ENCODE measurements at places on chromosomes 16 and 17. TPM values are rescaled to one million over a fixed set of nuclear protein-coding genes. Genes with fewer than 3 reads are reported as not detected.

IL17C gene
- total RNA-seq = not detected

KRT16 gene
- total RNA-seq = not detected

CARD14 gene
- 0.50 TPM for total RNA-seq

KRT33A gene
- total RNA-seq = not detected

CMTM2 gene
- 0.29 TPM for total RNA-seq

MAP3K14 gene
- total RNA-seq = 31.6 TPM

SLC13A2 gene
- not detected for total RNA-seq

DNA sequence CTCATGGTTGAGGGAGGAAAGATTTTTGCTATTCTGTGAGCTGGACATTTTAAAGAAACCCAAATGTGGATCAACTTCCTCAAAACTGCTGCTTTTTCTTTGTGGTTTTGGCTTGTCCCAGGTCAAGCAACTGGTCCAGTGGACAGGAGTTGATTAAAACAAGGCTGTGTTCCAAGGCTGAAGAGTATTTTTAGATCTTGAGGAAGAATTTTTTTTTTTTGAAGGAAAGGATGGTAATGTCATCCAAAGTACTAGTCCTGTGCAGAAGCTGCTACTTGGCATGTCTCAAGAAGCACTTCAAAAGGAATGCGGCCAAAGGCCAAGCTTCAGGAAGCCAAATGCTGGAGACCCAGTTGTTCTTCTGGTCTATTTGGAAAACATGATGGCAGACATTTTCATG lies 8.0 kb upstream of the MYH2 start:
- no peaks in the 10 kb centered on the region for H3K4me1 ChIP-seq
- peaks cover 7% of the 10 kb centered on the region for H3K27me3 ChIP-seq
- H3K27ac ChIP-seq = no peak overlapping the region

GRCh38 chr16:82373976-82374375 lies 204.0 kb upstream of the MPHOSPH6 start:
- no peaks in the 10 kb centered on the region for H3K36me3 ChIP-seq
- H3K4me3 ChIP-seq = no peak overlapping the region
- H3K27me3 ChIP-seq = no peaks in the 10 kb centered on the region

GRCh38 chr17:55641676-55642081 lies 81.0 kb downstream of the TMEM100 start:
- H3K4me3 ChIP-seq = no peak overlapping the region
- H3K27ac ChIP-seq = no peak overlapping the region
- H3K27me3 ChIP-seq = peaks cover 8% of the 10 kb centered on the region
- H3K4me1 ChIP-seq = no peaks in the 10 kb centered on the region
- DNase-seq = peak; percentile 53

- no peak overlapping the region for H3K27ac ChIP-seq
- H3K36me3 ChIP-seq = peaks cover 4% of the 10 kb centered on the region
- no peaks in the 10 kb centered on the region for H3K27me3 ChIP-seq
- DNase-seq = no peak
- H3K4me1 ChIP-seq = peaks cover 18% of the 10 kb centered on the region
Measured at GRCh38 chr16:70398177-70398743, 40.6 kb downstream of the ST3GAL2 start.

DNA sequence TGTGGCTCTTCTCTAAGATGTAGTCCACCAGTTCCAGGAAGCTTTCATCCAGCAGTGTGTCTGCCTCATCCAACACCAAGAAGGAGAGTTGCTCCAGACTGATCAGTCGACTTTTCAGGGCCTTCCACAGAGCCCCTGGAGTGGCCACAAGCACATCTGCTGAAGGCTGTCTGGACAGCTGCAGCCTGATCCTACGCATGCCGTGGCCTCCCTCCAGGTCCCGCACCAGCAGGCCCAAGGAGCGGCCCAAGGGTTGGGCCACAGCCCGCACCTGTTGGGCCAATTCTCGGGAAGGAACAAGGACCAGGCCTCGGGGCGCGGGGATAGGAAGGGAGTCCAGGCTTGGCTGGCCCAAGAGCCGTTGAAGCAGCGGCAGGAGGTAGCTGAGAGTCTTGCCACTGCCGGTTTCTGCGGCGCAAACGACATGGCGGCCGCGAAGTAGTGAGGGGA lies 729 bp downstream of the DDX28 start:
- H3K27ac ChIP-seq = peak overlapping the region; percentile 96
- peaks cover 23% of the 10 kb centered on the region for H3K4me1 ChIP-seq
- no peak for DNase-seq
- no peaks in the 10 kb centered on the region for H3K27me3 ChIP-seq

DNA sequence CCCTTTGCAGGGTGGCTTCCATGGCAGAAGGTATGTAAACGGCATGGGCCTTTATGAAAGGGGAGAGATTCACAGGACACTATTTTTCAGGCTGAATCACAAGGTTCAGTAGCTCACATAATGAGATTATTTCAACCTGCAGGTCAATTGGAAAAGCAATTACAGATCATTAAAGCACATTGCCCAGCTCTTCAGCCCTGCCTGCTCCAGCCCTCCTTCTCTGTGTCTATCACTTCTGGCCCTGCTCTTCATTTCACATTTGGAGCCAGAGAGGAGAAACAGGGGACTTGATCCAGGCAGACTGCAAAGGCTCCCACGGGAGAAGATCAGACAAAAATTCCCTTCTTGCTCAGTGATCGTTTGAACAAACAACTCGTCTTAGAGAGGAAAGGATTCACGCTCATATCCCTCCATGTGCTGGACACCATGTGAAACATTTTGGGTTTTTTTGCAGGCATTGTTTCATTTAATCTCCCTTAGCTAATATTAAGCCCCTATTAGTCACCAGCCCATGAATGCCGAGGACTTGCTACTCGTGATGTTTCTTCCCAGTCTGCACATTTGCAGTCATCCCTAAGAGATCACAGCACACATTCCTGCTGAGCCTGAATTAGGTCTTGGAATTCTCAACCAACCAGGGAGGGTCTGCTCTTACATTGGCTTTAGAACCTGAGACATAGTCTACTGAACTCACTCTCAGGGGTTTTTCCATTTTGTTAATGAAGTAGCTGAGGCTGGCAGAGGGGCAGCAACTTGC lies 443.9 kb upstream of the CCL2 start:
- no peaks in the 10 kb centered on the region for H3K36me3 ChIP-seq
- H3K27ac ChIP-seq = no peak overlapping the region
- H3K4me1 ChIP-seq = no peaks in the 10 kb centered on the region
- DNase-seq = no peak
- no peak overlapping the region for H3K4me3 ChIP-seq

GRCh38 chr16:22035153-22035552 lies 27.2 kb downstream of the MOSMO start:
- no peak overlapping the region for H3K4me3 ChIP-seq
- H3K36me3 ChIP-seq = peaks cover 15% of the 10 kb centered on the region
- H3K27me3 ChIP-seq = no peaks in the 10 kb centered on the region
- peaks cover 26% of the 10 kb centered on the region for H3K4me1 ChIP-seq
- no peak for DNase-seq

DNA sequence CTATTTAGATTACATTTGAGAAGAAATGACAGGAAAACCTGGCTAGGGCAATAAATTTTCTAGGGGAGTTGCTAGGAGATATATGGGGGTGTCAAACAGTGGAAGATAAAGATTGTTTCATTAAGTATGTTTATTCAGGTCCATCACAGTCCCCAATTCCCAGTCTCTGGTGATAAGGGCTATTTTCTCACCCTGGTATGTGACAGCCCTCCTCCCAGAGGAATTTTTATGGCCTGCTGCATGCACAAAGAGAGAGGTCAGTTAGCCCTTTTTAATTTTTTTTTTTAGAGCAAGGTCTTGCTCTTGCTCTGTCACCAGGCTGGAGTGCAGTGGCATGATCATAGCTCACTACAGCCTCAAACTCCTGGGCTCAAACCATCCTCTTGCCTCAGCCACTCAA lies 53.6 kb upstream of the ATF7IP2 start:
- peaks cover 8% of the 10 kb centered on the region for H3K36me3 ChIP-seq
- no peak for DNase-seq
- H3K27me3 ChIP-seq = no peaks in the 10 kb centered on the region
- H3K4me1 ChIP-seq = peaks cover 41% of the 10 kb centered on the region
- no peak overlapping the region for H3K4me3 ChIP-seq

- no peak overlapping the region for H3K4me3 ChIP-seq
- no peaks in the 10 kb centered on the region for H3K27me3 ChIP-seq
- no peak for DNase-seq
- no peaks in the 10 kb centered on the region for H3K36me3 ChIP-seq
Measured at GRCh38 chr17:19487024-19487600, 46.5 kb upstream of the SLC47A1 start.

- no peak for DNase-seq
- H3K36me3 ChIP-seq = no peaks in the 10 kb centered on the region
- H3K27me3 ChIP-seq = peaks cover 85% of the 10 kb centered on the region
Measured at GRCh38 chr17:48751733-48752398, 23.3 kb upstream of the HOXB13 start.

DNA sequence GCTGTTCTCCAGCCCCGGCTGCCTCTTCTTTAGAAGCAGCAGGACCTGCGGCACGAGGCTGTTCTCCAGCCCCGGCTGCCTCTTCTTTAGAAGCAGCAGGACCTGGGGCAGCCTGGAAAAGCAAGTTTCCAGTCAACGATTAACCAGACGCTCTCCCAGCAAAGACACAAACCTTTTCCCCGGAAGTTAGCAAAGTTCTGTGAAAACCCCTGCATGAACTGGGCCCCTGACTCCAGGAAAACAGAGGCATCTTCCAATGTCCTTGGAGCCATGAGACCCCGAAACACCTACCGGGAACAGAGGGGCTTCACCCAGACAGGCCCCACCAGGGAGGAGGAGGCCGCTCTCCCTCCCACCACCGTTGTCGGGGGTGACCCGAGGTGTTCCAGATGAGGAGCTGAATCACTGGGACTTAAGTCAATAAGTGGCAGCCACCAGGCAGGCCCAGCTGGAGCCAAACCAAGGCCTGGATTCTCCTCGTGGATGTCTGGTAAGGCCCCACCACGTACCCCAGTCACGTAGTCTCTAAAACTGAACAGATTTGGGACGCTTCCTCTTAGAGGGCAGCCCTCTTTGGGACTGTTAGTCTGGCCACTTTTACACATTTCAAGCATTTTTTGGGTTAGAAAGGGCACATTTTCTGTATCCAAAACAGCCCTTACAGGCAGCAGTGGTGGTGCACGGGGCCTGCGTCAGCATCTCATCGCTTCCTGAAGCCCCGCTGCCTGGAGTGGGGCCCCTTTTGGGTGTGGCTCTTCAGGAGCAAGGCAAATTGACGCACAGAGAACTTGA lies at the start of gene RPH3AL:
TSS of gene RPH3AL (minus strand) at position 387 of the 792 bp plus-strand sequence. CDS start 25,264 bp downstream, outside the sequence.
- DNase-seq = no peak
- H3K4me3 ChIP-seq = no peak within 1 kb of the TSS
- peaks cover 2% of the 10 kb centered on the region for H3K36me3 ChIP-seq
- H3K27ac ChIP-seq = no peak within 1 kb of the TSS
- H3K27me3 ChIP-seq = no peaks in the 10 kb centered on the region

- H3K27me3 ChIP-seq = no peaks in the 10 kb centered on the region
- H3K4me3 ChIP-seq = no peak overlapping the region
- no peak overlapping the region for H3K27ac ChIP-seq
- H3K36me3 ChIP-seq = no peaks in the 10 kb centered on the region
Measured at GRCh38 chr16:87687126-87687910, 78.5 kb downstream of the KLHDC4 start.

DNA sequence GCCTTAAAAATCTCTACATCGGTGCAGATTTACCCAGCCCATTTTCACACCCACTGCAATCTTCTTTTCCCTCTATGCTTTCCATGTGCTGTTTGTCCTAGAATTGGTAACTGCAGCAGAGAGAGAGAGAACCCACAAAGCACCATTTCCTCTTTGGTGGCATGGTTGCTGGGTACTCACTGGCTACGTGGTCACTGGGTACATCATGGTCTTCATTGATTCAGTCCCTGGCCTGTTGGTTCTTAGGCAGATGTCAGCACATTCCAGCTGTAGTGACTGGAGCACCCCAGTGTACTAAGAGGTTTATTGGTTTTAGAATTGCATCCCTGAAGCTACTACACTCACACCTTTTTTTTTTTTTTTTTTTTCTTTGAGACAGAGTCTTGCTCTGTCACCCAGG lies 156.1 kb upstream of the CACNG5 start:
- no peak overlapping the region for H3K4me3 ChIP-seq
- H3K4me1 ChIP-seq = peaks cover 33% of the 10 kb centered on the region
- H3K27me3 ChIP-seq = no peaks in the 10 kb centered on the region
- H3K36me3 ChIP-seq = peaks cover 36% of the 10 kb centered on the region

GRCh38 chr16:85564277-85565051 lies 48.7 kb upstream of the GSE1 start:
- no peaks in the 10 kb centered on the region for H3K27me3 ChIP-seq
- DNase-seq = peak; percentile 83
- no peak overlapping the region for H3K4me3 ChIP-seq
- H3K27ac ChIP-seq = peak overlapping the region; percentile 18
- peaks cover 67% of the 10 kb centered on the region for H3K4me1 ChIP-seq
- H3K36me3 ChIP-seq = peaks cover 12% of the 10 kb centered on the region

GRCh38 chr16:28898266-28898665 lies 20.0 kb downstream of the ATP2A1 start:
- H3K27ac ChIP-seq = no peak overlapping the region
- H3K27me3 ChIP-seq = no peaks in the 10 kb centered on the region
- DNase-seq = no peak
- H3K4me1 ChIP-seq = peaks cover 4% of the 10 kb centered on the region

DNA sequence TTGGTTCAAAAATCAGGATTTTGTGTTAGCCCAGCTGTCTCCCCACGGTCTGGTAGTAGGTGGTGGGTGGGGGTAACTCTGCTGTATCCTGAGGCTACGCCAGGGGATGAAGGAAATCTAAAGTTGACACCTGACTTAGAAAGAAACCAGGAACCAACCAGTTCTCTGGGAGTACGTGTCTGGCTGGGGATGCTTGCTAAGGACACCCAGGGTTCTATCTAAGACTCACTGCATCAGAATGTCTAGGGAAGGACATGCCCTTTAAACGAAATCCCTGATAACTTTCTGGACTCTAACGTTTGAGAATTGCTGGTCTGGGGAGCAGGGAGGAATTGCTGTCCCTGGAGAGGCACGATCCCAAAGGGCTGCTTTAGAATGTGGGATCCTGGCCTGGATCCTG lies 39.2 kb upstream of the CES5A start:
- no peak overlapping the region for H3K4me3 ChIP-seq
- no peaks in the 10 kb centered on the region for H3K36me3 ChIP-seq
- peaks cover 8% of the 10 kb centered on the region for H3K27me3 ChIP-seq
- H3K4me1 ChIP-seq = no peaks in the 10 kb centered on the region
- no peak for DNase-seq

DNA sequence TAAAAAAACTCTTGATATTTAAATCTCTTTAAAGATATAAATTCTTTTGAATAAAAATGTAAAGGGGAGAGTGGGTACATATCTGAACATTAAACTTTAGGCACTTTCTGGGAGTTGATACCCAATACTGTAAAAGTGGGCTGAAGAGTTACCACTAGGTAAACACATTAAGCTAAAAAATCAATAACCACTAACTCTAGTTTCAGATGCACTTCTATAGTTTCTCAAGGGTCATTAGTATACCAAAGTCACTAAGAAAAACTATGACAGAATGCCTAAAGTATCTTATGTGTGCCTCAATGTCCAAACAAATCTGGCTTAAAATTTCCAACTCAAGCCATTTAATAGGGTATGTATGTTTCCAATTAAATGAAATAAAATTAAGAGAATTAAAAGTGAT lies 13.1 kb upstream of the CFDP1 start:
- H3K27ac ChIP-seq = no peak overlapping the region
- no peak for DNase-seq
- H3K4me3 ChIP-seq = no peak overlapping the region
- H3K36me3 ChIP-seq = peaks cover 11% of the 10 kb centered on the region
